ENCODE measurements at places on chromosomes 5 and 9.

- DNase-seq = no peak
These were observed 43.0 kb downstream of the ADAMTSL1 start for GRCh38 chr9:18516965-18517364.

GRCh38 chr5:33756491-33756890, 135.3 kb downstream of the ADAMTS12 start:
- DNase-seq = no peak

DNA sequence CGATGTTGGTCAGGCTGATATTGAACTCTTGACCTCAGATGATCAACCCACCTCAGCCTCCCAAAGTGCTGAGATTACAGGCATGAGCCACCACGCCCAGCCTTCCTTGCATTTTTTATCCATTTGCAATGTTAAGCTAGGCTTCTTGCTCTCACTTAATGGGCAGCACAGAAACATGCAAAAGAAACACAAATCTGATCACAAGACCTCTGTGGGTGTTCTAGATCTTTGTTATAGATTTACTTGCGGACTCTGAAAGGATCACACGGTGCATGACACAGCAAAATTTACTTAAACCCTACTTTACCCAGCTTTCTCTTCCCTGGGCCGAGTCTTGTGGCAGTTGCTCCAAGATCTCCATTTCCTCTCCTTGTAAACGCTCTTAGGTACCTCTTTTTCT, 71.3 kb downstream of the PSAT1 start:
- DNase-seq = no peak

GRCh38 chr5:116585227-116585626, 10.6 kb upstream of the SEMA6A start:
- DNase-seq = no peak

GRCh38 chr5:123512611-123513461, 859 bp downstream of the CSNK1G3 start:
- no peak for DNase-seq

- DNase-seq = no peak
These were observed 93.2 kb downstream of the EQTN start for GRCh38 chr9:27203783-27204182.

DNA sequence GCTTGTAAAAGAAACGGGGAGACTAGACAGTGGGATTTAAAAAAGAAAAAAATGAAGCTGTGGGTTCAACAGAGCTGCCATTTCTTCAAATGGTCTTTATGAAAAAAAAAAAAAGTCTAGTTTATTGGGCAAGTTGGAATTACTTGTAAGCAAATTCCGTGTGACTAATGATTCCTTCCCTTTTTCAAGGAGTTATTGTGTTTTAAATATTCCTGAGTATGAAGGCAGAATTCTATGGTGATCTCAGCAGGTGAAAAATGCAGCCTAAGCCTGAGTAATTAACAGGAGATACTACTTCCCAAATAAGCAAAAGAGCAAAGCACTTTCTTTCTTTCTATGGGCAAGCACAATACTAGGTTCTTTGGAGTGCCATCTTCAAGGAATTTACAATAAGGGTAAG, 481.9 kb downstream of the ZNF608 start:
- DNase-seq = no peak
